ENCODE measurements at places on chromosomes 5 and 9.

- no peak for DNase-seq
Observed at GRCh38 chr9:76227156-76227555, 167.1 kb downstream of the RFK start.

DNA sequence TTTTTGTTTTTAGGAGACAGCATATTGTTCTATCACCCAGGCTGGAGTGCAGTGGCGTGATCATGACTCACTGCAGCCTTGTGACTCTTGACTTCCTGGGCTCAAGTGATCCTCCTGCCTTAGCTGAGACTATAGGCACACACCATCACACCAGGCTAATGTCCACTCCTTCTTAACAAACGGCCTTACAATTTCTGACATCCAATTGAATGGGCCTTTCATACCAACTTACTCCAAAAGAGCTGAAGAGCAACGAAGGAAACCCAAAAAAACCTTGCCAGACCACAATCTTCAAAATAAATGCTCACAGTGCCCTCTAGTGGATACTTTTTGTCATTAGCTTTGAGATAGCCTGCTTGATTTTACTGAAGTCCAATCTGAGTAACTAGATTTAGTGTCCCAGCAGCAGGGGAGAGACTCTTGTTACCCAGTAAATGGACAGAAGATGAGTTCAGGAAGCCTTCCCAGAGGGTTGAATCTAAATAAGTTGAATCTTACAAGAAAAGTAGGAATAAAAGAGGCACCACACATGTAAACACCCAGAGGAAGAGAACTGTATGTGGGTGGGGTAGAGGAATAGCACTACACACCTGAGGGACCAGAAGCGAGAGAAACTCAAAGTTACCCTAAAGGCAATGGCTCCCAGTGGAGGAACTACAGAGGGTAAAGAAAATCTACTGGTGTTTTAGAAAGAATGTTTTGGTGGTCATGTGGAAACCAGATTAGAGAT lies 9.3 kb downstream of the ZNF622 start:
- peak; percentile 31 for DNase-seq

GRCh38 chr5:63055421-63055820 lies 476.8 kb downstream of the LRRC70 start:
- no peak for DNase-seq

DNA sequence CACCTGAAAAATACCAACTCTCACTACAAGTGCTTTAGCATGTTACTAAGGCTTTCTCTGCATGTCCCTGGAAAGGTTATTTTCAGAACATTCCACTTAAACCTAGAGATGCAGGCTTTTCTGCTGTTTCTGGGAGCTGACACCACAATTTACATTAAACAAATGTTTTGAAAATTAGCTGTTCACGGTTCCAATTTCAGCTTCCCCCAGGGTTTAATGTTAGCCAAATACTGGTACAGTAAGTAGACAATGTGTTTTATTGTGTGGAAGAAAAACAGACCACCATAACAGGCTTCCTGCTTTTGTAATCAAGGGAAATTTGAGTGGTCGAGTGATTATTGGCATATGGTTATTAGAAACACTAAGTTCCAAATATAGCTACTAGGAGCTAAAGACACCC lies 32.0 kb downstream of the MACROH2A1 start:
- no peak for DNase-seq

DNA sequence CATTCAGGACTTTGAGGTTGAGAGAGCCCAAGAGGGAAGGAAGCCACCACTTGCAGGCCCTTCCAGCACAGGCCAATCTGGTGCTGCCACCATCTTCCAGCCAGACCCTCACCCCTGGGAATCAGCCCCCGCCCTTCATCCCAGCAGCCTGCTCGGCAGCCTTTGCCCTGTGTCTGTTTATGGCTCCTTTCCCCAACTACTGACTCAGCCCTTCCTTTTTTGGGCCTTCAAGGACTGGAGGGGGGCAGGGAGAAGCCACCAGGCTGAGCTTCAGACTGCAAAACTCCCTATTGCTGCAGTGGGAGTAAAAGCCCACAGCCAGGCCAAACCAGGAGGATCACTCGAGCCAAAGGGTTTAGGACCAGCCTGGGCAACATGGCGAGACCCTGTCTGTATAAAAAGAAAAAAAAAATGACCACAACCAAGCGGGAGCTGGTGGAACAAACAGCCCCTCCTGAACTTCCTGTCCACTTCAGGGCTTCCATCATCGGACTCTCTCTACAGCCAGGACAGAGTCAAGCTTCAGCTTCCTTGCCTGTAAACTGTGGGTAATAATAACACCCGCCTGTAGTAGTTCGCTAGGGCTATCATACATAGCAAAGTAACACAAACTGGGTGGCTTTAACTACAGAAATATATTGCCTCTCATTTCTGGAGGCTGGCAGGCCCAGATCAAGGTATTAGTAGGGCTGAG lies 85.9 kb upstream of the IL17B start:
- no peak for DNase-seq

DNA sequence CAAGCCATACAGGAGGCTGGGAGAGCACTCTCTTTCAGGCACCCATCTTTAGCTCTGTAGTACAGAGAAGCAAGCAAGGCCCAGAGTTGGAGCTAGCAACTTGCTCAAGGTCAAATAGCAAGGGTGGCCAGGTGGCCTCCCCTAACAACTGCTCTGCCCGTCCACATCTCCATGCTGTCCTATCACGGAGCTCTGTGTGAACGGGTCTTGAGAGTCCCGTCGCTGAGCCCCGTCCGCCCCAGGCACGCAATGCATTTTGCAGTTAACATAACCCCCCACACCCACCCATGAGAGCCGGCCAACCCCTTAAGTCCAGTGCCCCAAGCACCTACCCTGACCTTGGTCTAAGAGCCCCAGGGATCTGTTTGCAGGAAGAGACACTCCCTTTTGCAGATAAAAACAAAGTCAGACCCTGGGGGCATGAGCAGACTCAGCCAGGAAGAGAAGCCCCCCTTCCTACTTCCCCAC lies 1.5 kb downstream of the RNF44 start:
- DNase-seq = no peak

DNA sequence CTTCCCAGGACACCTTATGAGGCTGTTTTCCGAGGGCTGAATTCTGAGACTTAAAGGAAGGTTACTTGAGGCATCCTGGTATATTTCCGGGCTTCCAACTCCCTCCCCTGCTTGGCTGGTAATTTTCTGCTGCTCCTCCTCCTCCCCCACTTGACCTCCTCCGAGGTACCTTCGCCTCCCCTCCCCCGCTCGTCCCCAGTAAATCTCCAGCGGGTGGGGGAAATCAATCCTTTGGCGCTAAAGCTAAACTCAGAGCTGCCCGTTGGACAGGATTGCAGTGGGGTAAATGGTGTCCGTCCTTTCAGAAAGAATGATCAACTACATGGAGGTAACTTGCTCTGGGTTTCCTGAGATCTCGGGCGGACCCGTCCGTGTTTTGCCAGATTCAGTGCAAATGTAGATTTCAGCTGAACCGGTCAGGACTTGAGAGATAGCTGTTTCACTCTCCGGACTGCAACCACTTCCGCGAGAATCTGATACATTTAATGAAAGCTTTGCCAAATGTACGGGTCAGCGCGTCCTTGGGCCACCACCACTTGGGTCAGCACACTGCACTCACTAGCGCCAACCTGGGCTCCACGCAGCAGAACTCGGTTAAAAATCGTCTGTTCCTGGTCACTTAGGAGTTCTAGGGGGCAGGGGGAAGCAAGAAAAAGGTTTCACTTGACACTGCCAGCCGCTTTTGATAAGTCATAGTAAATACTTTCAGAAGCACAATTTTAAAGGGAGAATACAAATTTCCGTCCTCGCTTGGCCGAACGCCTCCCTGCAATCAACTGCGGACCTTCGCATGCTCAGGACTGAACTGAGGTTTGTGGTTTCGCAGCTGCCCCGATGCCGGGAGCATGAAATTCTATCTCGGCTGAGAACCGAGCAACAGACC lies 4.6 kb upstream of the ISL1 start:
- no peak for DNase-seq

DNA sequence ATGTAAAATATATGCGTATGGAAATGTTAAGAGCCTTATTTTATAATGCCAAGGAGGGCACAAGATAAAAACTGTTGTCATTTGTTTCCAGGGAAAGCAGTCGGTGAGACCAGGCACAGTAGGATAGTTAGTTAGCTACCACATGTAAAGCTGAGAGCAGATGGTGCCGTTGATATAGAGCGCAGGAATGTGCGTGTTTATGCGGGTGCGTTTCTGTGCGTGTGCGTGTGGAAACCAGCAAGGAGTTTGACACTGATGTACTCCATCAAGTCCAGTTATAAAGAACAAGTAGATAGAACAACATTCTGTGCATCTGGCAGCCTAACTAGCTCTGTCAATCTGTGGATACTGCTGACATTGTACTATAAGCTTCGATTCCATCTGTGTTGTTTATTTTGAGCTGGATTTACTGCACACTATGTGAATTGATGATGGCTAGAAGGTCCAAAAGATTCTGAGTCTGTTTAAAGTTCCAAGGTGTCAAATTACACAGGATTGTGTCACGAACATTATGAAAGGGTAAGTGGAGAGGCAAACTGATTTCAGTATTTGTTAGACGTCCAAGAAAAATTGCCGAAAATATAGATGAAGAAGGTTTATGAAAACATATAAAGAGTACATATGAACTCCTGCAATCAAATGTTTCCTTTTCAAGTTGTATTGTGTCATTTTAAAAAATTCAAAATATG lies 494.9 kb upstream of the MEF2C start:
- DNase-seq = no peak

DNA sequence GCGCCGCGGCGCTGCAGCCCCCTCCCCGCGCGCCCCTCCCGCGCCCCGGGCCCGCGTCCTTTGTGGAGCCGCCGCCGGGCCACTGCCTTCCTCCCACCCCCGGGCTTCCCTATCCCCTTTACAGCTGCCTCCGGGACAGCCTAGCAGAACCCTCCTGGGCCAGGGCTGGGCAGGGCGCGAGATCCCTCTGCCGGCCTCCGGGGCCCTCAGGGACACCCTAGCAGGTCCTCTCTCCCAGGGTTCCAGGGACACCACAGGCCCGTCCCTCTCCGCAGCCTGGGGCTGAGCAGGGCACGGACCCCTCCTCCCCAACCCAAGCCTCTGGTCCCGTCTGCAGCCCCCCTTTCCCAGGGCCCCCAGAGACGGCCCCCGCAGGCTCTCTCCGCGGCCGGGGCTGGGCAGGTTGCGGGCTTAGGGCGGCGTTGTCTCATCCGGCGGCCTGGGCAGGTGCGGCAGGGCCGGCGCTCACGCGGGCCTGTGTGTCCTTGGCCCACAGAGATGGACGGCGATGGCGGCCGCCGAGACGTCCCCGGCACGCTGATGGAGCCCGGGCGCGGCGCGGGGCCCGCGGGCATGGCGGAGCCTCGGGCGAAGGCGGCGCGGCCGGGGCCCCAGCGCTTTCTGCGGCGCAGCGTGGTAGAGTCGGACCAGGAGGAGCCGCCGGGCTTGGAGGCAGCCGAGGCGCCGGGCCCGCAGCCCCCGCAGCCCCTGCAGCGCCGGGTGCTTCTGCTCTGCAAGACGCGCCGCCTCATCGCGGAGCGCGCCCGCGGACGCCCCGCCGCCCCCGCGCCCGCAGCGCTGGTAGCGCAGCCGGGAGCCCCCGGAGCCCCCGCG lies 710 bp downstream of the WNK2 start:
- DNase-seq = no peak

DNA sequence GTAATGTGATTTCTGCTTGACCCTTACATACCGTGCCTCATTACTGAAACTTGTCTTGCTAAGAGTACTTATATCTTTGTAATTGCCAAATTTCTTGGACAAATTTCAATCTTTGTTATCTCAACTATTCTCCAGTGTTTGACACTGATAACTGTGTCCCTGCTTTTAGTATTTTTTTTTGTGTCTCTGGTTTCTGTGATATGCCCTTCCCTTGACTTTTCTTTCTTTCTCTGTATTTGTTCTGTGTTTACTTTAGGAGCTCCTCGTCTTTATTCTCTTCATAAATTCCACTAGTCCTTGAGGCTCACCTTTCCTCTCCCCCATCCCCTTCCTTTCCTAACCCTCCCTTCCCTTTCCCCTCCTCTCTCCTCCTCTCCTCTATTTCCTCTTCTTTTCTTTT lies 123.7 kb upstream of the FBXL17 start:
- no peak for DNase-seq

DNA sequence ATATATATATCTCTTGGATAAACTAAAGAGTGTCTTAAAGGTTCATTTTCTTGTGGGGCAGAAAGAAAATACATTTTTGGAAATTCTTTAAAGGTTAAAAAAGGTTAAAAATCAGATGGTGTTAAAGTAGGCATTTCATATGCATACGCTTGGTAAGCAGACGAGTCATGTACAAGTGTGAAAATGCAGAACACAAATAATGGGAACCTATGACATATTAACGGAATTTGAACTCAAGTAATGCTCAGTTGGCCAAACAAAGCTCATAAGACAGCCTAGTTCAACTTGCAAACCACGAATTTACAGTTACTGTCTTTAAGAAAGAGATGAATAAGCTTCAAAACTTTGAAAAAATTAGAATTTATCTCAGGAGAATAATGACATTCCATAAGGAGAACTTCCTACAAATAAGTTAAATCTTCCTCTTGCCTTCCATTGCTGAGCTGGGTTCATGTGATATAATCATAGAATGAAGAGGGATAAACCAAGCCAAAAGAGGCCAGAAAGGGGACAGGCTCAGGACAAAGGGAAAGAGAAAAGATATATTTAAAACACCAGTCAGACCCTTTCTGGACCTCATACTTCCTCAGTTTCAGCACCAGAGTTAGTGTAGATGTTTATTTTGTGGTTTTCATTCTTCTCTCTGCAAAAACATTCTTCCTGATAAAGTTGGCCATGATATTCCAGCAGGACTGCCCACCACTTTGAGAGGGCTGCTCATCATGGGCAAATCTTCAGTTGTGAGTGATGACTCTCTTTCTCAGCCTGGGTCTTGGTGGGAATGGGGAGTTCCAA lies 256.7 kb upstream of the CD180 start:
- DNase-seq = no peak

GRCh38 chr5:134374232-134374631 lies 2.9 kb downstream of the UBE2B start:
- no peak for DNase-seq

- DNase-seq = no peak
Observed at GRCh38 chr5:100516285-100516684, 18.9 kb upstream of the FAM174A start.

DNA sequence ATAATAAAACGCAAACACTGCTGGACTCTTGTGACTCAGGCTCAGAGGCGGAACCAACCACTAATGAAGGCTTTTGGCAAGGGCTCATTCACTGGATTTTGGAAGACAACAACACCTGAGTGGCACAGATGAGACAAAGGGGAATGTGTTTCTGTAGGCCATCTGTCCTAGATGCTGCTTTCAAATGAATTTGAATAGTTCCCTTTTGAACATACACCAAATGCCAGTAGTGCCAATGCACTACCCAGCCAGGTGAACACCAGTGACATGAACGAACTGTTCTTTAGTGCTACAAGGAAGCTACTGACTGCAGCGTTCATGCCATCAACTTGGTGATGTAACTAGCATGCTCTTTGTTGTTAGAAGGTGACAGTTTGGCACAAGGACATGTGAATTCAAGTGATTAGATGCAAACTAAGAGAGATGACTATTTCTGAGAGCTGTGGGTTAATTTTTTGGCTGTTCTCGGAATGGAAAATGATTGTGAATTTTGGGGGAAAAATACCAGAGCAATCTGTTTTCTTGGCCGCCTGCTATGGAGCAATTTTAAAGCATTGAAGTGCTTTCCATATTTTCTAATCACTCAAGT lies 173.7 kb downstream of the SLC24A2 start:
- no peak for DNase-seq

- DNase-seq = no peak
Observed at GRCh38 chr9:125630436-125630835, 76.6 kb downstream of the MAPKAP1 start.

Data from stimulated activated CD4-positive, alpha-beta T cell treated with anti-CD3 and anti-CD28 coated beads, Interleukin-1b, Interleukin-23, amount 100 ng/mL, for 48 hours (primary cell).